Activated naive CD8-positive, alpha-beta T cell treated with anti-CD3 and anti-CD28 coated beads, Interleukin-2, amount 50 U/mL, for 16 hours (primary cell): ENCODE measurements at places on chromosomes 4 and X.
A peak's percentile ranks its signal among the peaks of the same experiment; 100 is the strongest.

- DNase-seq, result no peak
Observed at GRCh38 chrX:4655743-4656142, 942.3 kb upstream of the PRKX start.

- no peak for DNase-seq
Observed at GRCh38 chr4:85777908-85778631, 303.1 kb downstream of the ARHGAP24 start.

DNA sequence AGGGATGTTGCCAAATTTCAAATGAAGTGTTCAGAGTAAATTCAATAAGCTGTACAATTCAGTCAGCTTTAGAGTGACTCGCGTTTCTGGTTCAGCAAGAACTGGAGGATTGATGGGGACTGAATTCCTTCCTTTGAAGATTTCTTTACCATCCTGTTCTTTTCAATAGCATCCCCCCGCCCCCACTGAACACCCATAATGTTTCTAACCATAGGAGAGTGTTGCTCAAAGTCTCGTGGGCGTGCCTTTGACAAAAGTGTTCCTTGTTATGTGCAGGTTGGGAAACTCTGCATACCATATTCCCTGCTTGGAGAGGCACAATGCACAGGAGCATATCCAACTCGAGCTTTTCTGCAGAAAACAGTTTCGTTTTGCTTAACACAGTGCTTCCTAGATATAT is 323.5 kb upstream of the CASK start:
- no peak for DNase-seq

DNA sequence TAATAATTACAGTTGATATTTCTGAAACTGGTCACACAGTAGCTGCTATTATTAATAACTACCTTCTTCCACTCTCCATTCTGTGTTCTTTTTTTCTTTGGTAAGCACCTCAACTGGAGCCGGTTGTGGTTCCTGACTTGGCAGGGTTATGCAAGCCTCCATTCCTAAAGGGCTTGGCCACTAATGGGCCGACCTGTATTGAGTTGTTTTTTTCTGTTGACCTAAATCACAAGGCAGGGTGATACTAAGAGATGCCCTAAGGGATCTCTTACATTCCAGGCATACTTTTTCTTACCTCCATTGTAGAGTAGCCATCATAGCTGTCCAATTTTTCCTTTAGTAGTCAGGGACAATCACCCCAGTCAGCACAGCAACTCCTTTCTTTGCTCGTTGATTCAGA is 1295.8 kb upstream of the ADGRL3 start:
- DNase-seq, result no peak

GRCh38 chrX:65985922-65986588 is 53.8 kb downstream of the VSIG4 start:
- peak; percentile 3 for DNase-seq

DNA sequence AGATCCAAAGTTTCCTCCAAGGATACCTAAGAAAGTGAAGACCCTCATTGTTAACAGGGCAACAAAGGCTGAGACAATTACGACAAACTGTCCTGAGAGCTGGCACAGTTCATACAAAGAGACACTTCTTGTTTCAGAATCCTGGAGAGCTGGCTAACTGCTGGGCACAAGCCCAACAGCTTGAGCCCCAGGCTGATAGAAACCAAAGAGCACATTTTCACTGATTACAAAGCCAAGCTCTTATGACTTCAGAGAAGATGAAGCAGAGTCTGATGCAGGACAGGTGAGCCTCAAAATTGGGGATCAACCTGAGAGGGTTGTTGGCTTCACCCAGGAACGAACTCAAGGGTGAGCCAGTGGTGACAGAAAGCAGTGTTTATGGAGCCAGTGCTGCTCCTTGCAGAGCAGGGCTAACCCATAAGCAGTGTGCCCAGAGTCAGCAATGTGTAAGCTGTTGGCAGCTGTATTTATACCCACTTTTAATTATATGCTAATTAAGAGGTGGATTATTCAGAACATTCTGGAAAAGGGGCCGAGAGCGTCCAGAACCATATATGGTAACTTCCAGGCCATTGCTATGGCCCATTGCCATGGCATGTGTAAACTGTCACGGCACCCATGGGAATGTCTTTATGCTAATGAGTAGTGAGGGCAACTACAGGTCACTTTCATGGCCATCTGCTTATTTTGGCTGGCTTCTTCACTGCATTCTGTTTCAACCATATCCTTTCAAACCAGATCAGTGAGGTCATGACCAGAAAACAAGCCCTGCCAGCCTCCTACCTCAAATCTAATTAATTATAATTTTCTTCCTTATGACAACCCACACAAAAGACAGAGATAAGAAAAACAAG is 183.7 kb downstream of the EVC2 start:
- no peak for DNase-seq

DNA sequence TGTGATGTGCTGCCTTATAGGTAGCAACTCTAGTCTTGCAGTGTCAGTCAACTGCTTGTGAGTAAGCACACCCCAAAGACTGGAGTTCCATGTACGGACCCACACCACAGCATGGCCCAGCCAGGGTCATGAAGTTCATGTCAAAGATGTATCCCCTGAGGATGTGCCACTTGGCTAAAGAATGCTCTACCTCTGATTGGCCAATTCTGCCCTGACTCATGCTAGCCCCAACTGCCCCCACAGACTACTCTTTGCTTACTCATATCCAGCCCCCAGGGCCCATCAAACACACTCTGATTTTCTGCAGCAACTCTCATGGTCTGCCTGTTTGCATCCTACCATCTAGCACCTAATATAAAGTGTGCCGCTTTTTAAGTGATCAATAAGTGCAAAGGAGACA is 62.5 kb downstream of the CHRDL1 start:
- no peak for DNase-seq

DNA sequence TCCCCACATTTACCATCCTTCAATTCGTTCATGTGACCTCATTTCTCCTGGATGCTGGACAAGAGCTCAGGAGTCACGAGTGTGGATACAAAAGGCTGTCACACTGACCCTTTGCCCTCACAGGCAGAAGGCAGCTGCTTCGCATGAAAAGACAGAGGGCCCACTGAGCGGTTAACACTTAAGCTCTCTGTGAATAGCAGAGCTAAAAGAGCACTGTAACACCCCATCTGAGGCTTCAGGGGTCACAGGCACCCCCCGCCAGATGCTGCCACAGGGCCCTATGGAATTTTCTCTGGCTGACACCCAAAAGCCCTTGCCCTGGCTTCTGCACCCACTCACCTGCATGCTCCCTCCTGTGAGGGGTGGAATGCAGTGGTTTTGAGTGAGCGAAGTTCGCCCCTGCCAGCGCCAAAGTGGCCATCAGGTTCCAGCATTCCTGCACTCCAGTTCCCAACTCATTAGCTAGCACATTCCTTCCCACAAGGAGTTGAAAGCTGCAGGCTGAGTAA is 360.9 kb downstream of the PPP3CA start:
- DNase-seq, result no peak

DNA sequence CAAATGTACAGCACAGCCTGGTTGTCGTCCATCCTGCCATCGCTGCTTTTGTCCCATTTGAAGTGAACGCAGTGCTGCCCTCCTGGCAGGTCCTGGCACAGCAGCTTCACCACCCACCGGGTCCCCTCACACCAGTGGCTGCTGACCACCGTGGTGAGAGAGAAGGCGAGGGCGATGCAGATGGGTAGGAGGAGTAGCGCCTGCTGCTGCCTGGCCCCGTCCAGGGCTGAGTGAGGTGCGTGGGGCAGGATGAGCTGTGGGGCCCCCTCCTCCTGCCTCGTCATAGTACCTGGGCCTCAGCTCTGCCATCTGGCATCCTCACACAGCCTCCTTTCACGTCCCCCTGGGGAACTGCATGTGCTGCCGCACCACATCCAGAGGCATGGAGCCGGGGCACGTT is 1.8 kb downstream of the DCAF8L2 start:
- DNase-seq, result no peak

- DNase-seq, result no peak
Observed at GRCh38 chr4:78622253-78622979, 70.8 kb downstream of the ANXA3 start.

DNA sequence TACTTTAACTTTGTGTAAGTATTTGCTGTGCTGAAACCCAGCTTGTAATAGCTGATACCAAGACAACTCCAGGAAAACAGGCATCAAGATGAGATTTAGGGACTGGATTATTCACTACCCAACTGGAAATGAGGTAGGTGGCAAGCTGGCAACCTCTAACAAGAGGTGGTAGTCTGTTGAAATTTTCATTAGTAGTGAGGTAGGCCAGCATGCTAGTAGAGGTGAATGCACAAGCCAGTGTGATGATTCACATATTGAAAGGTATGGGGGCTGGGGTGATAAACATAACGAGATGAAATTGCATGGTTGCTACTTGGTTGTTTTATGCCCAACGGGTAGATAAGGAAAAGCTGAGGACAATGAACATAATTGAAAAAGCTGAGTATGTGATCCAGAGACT is 8.5 kb upstream of the TMPRSS11D start:
- no peak for DNase-seq
